Stimulated activated CD4-positive, alpha-beta T cell treated with anti-CD3 and anti-CD28 coated beads, Interleukin-2, amount 100 ng/mL, for 4 hours (primary cell): ENCODE measurements at places on chromosomes 4 and X.

DNA sequence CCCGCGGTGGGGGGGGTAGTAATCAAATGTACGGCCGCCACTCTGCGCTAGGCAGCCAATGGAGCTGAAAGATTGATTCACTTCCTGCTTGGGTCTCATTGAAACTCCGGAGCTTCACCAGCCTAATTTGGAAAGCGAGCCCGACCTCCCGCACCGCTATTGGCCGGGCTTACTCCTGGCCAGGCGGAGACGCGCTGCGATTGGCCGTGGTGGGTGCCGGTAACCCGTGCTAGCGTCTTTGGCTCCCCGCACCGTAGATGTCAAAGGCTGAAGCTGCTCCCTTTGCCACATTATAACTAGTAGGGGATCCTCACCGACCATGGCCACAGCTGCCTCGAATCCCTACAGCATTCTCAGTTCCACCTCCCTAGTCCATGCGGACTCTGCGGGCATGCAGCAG lies at the start of gene POU3F4:
POU3F4 (plus strand) TSS at position 285 of the 400 bp plus-strand sequence; CDS start at position 320, 35 bp downstream.
- no peak for DNase-seq

- DNase-seq: no peak
These were observed 1140.6 kb downstream of the SH3BGRL start for GRCh38 chrX:82342531-82342930.

GRCh38 chr4:58553679-58554078 lies 1443.5 kb upstream of the IGFBP7 start:
- no peak for DNase-seq

DNA sequence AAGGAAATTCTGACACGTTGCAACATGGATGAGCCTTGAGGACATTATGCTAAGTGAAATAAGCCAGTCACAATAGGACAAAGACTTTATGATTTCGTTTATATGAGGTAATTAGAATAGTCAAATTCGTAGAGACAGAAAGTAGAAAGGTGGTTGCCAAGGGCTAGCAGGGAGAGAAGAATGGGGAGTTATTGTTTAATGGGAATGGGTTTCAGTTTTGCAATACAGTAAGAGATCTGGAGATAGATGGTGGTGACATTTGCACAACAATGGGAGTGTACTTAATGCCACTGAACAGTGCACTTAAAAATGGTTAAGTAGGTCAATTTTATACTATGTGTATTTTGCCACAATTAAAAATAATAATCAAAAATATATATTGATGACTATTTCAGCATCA lies 43.4 kb upstream of the TMEM154 start:
- no peak for DNase-seq

DNA sequence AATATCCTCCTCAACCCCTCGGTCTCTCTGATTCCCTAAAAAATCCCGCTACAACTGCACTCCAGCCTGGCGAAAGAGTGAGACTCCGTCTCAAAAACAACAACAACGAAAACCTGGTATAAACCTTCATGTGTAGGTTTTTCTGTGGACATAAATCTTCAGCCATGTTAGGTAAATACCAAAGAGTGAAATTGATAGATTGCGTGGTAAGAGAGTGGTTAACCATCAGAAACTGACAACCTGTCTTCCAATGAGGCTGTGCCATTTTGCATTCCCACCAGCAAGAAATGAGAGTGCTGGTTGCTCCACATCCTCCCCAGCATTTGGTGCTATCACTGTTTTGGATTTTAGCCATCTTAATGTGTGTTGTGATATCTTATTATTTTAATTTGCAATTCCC lies 10.9 kb downstream of the TBC1D19 start:
- DNase-seq: no peak

DNA sequence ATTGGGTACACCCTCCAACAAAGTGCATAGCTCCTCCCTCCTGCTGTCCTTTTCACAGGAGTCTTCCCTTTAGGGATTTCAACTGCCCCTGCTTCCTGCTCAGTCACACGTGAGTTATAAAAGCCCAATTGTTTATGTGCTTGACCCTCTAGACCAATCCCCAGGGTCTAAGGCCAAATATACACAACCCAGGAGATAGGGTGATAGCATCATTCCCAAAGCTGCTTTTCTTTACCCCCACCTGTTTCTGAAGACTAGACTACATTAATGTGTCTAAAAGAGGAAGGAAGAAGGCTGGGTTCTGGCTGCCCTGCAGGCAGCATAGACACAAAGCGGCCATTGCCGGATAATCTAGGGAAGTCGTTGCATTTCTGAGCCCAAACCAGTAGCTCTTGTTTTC lies 526.7 kb upstream of the FRG1 start:
- DNase-seq: no peak

DNA sequence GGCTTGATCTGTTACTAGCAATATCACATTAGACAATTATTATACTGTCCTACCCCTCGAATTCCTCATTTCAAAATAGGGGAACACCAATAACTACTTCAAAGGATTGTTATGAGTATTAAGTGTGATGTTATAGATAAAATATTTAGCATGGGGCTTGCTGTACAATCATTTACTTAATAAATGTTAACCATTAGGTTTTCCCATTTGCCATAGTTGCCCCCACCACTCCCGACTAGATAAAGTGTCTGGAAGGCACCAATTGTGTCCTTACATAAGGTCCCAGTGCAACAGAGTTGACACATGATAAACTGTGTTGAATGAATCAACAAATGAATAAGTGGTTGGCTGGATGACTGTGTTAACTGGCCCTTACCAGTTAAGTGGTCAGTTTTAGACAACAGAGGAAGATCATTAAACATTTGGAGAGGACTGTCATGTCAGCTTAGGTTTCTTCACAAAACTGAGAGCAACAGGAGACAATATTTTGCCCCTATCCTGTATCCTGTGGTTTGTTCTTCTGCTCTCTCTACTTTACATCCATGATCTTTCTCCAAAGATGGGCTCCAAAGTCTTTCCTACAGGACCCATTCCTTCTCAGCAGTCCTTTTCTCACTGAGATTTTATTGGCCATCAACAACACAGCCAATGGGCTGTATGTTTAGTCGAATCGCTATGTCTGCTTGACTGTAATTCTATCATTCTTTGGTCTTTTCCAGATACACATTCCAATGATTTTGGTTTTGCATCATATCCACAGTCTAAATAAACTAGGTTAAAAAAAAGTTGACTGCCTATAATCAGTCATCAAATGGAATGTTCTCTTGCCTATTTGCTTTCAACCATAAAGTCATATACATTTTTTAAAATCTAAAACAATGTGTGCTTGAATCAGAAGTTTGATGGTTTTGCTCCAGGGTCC lies 74.4 kb downstream of the RNF150 start:
- DNase-seq: no peak

- DNase-seq: no peak
These were observed 67.7 kb upstream of the SPANXN2 start for GRCh38 chrX:143788265-143788664.

DNA sequence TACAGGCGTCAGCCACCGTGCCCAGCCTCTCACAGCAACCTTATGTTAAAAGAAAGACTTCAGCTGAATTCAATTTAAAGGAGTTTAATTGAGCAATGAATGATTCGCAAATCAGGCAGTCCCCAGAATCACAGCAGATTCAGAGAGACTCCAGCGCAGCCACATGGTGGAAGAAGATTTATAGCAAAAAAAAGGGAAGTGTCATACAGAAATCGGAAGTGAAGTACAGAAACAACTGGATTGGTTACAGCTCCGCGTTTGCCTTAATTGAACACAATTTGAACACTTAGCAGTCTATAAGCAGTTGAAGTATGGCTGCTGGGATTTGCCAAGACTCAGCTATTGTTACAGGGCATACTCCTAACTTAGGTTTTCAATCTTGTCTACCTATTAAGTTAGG lies 19.8 kb downstream of the CENPVL3 start:
- DNase-seq: no peak

DNA sequence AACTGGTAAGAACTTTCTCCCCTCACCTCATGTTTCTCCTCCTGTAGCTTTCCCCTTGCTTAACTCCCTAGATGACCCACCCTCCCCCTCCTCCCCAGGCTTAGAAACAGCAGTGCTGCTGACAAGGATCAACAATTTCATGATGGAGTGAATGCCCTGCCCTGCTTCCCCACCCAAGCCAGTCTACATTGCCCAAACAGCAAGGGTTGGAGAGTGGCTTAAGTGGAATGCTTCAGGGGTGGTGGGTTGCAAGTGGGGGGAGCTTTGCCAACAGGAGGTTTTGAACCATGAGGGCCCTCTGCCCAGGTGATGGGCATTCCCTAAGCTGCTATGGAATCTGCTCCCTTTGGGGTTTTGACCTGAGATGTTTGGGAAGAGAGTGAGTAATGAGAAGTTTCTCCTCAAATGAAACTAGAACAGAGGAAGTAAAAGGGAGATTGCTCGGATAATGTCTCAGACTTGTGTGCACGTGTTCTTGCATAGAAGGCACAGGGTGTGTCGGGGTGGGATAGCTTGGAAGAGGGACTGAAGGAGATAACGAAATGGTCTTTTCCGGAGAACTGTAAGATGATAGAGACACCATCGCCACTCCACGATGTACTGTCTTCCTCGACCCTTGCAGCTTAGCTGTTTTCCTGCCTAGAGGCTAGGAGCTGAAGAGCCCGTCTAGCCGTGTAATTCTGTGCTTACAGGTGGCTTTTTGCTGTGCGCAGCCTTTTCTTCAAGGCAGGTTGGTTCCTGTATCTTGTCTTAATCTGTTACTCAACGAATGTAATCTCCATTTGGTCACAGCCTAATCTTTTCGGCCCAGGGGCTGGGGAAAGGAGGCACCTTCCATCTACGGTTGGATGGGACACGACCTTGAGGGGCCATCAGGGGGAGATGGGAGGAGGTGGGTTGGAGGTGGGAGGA lies 10.1 kb downstream of the GDPD2 start:
- no peak for DNase-seq

DNA sequence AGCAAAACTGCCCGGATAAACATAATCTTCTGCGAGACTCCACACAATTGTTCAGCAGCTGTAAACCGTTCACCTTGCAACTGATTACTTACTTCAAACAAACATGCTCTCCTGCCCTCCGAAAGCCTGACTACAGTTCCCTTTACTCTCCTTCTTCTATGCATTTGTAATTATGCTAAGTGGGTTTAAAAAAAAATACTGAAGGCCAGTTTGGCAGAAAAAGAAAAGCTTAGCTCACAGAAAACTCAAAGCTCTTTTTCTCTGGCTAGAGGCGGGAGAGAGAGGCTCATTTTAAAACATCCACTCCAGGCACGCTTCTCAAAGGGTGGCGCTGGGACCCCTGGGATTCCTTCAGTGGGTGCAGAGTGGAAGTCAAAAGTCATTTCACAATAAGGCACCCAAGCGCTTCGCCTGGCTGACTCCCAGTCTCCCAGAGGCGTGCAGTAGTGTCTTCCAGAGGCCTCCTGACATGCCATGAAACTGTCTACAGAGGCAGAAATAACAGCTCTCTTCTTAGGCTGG lies 1.9 kb downstream of the DHRSX start:
- no peak for DNase-seq

DNA sequence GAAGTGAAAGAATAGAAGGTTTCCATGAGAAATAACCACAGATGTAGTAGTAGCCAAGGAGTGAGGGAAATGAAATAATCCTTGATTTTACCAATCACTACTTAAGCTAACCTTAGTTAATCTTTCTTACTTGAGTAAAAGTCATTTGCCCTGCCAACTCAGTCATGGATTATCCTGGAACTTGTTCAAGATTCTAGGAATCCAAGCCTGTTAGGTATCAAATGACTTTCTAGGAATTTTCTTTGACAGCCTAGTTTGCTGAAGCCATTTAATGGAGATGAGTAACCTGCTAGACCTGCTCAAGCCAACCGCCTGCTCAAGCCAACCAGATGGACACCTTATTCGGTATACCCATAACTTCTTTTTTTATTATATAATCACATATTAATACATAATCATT lies 180.5 kb downstream of the KLHL13 start:
- DNase-seq: no peak

- no peak for DNase-seq
These were observed 28.1 kb downstream of the SPANXC start for GRCh38 chrX:141214196-141214595.

GRCh38 chr4:52941450-52941849 lies 79.3 kb downstream of the RASL11B start:
- DNase-seq: no peak

DNA sequence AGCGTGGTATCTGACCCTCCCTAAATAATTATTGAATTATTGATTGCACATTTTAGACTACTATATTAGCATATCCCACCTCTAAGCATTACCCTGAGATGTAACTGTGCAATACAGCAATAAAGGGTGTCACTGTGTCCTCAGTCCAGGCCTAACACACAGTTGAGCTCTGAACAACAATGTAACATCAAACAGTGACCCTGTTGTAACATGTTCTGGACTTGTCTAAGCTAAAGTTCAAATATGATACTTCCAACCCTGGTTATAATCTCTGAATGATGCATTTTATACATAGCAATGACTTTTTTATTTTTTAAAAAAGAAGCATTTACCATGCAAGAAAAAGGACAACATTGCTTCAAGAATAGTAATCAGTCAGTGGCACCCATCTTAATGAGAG lies 61.6 kb upstream of the DMD start:
- no peak for DNase-seq
